ENCODE measurements at places on chromosomes 2 and 18.

DNA sequence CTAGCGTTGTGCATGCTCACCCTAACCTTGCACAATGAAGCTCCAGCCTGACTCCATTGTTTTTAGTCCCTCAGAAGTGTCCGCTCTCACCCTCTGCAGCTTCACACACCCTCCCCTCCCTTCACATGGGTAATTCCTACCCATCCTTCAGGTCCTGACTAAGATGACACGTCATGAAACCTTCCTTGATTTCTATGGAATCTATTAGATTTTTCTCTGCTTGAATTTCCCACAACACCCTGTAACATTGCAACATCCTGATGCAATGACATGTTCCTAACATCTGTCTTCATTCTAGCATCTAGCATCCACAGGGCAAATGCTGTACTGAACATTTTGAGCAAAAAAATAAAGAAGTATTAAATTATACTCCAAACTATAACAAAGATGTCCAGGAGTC, 77.0 kb upstream of the PID1 start:
- no peak for DNase-seq

- DNase-seq, result no peak
Observed at GRCh38 chr18:59286341-59286740, 13.1 kb upstream of the RAX start.

- DNase-seq, result no peak
Observed at GRCh38 chr2:31979956-31980355, 30.9 kb downstream of the MEMO1 start.

- DNase-seq, result no peak
Observed at GRCh38 chr2:232341061-232341738, 37.4 kb upstream of the ALPP start.

DNA sequence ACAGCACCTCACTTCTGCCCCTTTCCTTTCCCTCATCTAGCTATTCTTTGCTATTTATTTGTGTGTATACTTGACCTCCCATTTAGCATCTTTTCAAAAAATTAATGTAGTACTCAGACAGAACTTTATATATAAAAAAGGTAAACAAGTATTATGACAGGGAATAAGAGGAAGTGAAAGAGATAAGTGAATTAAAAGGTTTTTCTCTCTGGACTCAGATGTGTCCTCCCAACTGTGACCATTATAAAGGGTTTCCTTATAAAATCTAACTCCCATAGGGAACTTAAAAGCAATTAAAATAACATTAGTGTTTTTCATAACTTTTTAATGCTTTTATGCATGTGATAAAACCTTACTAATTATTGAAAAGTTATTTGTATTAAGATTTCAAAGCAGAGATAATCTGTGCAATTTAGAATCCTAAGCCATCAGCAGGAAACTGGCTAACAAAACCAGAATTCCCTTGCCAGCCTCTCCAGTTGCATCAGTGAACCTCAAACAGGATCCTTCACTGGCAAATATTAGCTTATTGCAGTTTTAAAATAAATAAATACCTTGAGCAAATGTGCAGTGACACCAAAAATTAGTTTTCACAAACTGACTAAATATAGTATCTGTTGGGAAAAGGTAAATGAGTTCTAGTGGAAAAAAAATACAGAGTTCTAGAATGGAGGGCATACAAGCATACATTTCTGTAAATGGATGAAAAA, 930.7 kb downstream of the BCL11A start:
- no peak for DNase-seq

- no peak for DNase-seq
Observed at GRCh38 chr2:120825370-120826259, 89.9 kb downstream of the GLI2 start.

DNA sequence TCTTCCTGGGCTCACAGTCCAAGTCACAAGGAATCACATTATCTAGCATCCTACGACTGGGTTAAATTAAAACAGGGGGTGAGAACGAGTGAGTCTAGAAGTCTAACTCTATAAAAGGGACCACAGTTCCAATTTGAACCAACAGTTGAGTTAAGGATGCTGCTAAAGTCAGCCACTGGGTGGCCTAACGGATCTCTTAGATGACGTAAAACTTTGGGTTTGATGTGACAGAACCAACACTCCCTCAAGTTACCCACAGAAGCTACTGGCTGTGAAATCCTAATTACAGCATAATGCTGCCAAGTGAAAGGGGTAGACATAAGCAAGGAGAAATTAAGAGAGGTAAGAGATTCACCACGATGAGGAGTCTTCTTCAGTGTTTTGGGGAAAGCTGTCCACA, 32.7 kb upstream of the RUFY4 start:
- DNase-seq, result no peak

DNA sequence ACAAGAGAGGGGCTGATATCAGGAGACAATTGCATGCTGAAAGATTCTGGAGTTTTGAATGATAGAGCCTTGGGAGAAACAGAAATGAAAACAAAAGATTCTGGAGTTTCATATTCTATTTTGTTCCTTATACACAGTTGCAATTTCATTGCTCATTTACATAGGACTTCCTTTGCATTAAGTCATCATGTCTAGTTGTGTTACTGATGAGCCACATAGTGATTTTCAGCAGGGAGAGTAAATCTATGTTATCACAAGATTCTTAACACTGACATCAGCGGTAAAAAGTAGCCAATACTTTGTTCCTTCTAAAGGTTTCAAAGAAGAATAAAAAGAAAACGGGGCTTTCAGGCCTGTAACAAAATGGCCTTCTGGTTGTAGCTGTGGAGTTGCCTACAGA, 7.1 kb downstream of the ADAM17 start:
- DNase-seq, result no peak

DNA sequence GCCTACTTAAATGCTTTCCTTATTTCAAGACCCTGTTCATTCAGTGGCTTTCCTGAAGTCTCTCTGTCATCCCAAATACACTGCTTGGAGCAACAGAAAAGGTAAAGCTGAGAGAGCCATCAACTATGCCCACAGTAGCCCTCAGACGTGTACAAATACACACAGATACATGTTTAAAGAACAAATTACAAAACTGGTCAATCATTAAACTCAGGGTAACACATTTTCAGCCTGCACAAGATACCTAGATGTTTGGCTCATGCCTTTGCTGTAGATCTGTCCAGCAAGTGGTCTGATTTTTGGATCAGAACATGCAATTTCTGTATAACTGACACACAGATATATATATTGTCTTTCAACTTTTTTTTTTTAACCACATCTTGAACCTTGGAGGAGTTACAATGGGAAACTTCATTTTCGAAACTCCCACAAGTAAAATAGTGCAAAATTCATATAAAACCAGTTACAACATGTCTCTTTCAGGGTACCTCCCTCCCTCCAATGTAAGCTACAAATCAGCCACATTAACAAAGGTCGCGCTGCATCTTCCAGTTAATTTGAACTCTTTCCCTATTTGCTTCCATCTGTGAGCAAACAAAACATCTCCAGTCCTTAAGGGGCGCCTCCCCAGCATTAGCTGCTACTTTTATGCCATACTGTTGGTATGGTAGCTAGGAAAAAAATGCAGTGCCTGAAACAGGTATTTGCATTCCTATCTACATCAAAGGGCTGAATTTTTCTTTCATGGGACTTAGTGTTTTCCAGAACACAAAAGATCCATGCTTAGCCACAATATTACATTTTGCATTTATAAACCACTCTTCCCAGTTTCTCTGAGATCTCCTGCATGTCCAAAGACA, 311.9 kb downstream of the NRXN1 start:
- DNase-seq, result no peak

DNA sequence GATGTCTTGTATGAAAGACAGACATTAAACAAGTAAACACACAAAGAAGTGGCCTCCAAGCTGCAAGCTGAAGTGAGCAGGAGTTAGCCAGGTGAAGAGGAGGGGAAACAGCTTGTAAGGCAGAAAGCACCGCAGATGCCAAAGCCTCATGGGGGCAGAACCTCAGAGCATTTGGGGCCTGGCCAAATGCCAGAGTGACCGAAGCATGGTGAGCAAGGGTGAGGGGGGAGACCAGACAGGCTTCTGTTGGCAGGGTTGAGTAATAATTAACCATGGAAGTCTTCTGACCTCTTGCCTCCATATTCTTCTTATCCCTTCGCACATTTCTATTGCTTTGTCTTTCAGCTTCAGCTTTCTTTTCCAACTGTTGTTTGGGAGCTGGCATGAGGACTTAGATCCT, 5.6 kb downstream of the QPCT start:
- DNase-seq, result no peak

DNA sequence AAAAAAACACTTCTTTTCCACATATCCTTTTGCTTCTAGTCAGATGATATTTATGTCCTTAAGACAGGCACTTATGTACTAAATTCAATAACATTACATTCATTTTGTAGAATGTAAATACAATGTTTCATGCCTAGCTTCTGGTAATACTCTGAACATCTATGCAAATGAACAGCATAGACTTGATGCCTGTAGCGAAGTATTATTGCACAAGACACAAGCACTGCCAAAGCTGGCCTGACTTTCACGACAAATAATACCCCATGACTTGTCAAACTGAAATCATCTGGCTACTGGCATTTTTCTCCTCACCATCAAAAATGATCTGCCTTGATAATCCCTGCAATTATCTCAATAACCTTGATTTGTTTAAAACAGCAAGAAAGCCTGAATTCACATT, 101.3 kb downstream of the L3MBTL4 start:
- DNase-seq, result no peak

DNA sequence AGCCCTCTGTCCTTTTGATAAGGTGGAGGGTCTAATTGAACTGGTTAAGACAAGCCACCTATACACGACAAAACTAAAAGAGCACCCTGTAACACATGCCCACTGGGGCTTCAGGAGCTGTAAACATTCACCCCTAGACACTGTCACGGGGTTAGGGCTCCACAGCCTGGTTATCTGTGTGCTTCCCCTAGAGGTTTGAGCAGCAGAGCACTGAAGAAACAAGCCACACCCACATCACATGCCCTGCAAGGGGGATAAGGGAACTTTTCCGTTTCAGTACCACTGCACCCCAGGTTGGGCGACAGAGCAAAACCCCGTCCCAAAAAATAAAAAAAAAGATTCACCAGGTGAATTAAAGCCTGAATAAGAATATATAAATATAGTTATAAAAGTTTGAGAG, 913.7 kb upstream of the ACVR2A start:
- DNase-seq, result no peak

DNA sequence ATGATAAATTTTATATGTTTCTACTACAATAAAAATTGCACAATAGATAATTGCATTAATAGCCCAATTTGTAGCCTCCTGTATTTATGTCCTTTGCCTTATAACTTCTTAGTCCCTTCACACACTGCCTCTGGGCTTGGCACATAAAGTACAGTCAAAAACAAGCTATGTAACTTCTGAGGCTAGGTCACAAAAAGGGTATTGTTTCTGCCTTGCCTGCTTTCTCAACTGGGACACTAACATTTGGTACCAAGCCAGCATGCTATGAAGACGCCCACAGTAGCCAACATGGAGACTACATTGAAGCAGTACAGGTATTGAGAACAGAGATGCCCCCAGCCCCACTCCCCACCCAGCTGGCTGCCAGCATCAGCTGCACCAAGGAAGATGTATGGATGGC, 5.4 kb upstream of the SLC3A1 start:
- no peak for DNase-seq

GRCh38 chr2:11348209-11348749, 3.8 kb upstream of the ROCK2 start:
- no peak for DNase-seq

Measured in esophagus squamous epithelium (tissue), 5 donors.